GM04504 (cell line): ENCODE measurements at places on chromosomes 2 and 18.

DNA sequence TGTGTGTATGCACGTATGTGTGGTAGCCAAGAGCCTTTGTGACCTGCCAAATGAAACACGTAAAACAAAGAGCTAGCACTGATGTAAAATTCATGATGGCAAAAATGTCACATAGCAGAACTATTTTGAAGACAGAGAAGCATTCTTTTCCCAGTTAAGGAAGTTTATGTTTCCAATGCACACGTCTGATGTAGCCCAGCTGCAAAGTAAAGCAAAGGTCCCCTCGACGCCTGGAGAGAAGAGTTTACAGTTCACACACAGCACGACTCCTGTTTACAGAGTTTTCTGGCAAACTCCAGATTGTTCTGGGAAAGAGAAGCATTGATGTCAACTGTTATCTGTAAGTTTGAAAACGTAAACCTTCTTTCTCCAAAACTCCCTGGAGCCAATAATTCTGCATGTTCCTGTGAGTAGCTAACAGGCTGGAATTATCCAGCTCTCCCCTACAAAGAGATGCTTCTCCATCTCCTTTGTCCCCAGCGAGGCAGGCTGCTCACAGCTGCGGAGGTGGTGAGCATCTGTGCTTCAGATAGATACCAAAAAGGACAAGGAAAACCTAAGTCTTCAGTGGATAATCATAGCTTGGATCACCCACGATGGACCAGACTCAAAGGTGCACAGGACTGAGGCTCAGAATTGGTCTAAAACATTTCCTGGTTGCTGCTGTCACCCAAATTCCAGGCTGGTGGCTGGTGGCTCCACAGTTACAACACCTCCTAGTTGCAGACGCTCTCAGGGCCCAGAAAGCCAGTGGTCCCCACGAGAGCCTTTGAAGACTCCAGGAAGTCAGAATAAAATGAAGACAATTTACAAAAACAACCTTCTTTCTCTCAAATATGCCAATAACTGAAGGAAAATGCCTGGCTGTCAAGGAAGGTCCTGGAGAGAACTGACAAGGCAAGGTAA lies 87.4 kb downstream of the COL6A3 start:
- no peak for DNase-seq

DNA sequence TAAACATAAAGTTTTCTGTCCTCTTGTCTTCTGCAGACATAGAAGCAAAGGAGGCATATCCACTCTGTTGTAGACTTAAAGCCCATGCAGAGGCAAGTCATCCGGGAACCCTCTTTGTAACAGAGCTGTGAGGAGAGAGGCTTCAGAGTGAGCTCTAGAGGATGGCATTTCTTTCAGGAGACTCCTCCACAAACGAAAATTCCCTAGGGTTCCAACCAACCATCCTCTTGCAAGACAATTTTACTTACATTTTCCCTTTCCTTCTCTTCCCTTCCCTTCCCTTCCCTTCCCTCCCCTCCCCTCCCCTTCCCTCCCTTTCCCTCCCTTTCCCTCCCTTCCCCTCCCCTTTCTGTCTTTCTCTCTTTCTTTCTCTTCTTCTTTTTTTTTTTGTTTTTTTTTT lies 446.3 kb upstream of the MAP2 start:
- DNase-seq, result no peak

GRCh38 chr2:45802499-45803138 lies 151.1 kb downstream of the PRKCE start:
- DNase-seq, result no peak

- no peak for DNase-seq
These were observed 108.4 kb upstream of the SNTG2 start for GRCh38 chr2:842151-842803.

- DNase-seq, result no peak
These were observed 9.9 kb downstream of the SH2D6 start for GRCh38 chr2:85428343-85428881.

DNA sequence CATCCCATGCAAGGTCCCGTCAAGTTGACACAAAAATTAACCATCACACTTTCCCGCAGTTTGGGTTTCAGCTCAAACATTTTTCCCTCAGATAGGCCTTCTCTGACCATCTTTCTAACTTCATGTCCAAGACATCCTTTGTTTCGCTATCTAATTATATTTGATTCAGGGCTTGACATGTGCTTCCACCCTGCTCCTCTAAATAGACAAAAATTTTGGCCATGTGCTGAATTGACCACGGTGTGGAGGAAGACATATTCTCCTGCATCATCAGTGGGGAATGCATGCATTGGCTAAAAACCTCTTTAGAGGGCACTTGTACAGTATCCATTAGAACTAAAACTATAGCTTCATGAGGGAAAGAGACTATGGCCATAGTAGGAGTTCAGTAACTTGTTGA lies 81.2 kb downstream of the PLCL1 start:
- no peak for DNase-seq

GRCh38 chr2:101775636-101776035 lies 78.1 kb downstream of the MAP4K4 start:
- no peak for DNase-seq

- DNase-seq, result no peak
These were observed 327.4 kb upstream of the HS6ST1 start for GRCh38 chr2:128646091-128646490.

DNA sequence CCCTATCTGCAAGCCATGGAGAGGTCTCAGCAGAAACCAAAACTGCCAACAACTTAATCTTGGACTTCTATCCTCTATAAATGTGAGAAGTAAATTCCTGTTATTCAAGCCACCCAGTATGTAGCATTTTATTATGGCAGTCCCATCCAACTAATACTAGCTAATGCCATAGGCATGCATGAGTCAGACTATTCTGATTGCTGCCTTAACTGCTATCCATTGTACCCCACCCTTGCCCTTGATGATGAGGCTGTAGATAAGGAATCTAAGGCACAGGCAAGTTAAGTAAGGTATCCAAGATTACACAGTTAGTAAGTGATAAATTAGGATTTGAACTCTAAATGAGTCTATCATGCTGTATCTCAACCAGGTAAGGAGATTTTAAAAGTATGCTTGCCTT lies 223.0 kb downstream of the UBE2E3 start:
- DNase-seq, result peak; percentile 55

GRCh38 chr2:28364610-28365009 lies 28.0 kb upstream of the FOSL2 start:
- DNase-seq, result no peak

DNA sequence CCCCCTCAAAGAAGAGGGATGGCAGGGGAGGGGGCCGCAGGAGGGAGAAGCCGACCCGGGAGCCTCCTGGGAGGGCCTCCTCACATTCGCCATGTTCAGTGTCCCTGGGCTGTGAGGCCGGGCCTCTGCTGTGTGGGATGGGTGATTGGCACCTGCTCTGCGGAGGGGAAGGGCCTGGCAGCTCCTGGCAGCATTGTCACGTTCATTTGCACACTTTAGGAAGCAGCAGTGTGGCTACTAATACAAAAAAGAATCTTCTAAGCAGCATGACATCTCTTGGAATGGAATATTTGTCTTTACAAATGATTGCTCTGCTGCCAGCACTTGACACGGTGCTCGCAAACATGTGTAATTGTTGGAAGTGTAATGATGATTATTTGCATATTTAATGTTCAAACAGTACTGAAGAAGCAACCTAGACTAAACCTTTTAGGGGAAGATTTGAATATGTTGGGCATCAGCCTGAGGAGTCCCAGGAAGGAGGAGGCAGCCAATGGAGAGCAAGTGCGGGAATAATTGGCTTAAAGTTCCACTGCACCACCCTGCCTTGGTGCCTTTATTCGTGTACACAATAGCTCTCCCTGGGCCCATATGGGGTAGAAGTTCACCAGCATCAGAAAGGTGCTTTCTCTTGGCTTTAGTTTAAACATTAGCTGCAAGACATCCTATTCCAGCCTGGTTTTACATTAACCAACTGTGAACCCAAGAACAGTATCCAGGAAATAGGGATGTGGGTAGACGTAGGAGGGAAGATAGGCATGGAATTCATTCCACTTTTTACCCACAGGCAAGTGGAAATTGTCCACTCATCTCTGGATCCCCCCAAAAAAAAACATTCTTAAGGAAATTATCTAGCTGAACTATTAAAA lies 404.9 kb downstream of the TMEM182 start:
- no peak for DNase-seq

GRCh38 chr2:64220265-64220664 lies 76.0 kb upstream of the PELI1 start:
- no peak for DNase-seq

- DNase-seq, result peak; percentile 29
These were observed 10.3 kb upstream of the CXXC1 start for GRCh38 chr18:50297621-50298442.

- DNase-seq, result peak; percentile 95
These were observed 105.5 kb downstream of the COLEC12 start for GRCh38 chr18:394987-395362.

DNA sequence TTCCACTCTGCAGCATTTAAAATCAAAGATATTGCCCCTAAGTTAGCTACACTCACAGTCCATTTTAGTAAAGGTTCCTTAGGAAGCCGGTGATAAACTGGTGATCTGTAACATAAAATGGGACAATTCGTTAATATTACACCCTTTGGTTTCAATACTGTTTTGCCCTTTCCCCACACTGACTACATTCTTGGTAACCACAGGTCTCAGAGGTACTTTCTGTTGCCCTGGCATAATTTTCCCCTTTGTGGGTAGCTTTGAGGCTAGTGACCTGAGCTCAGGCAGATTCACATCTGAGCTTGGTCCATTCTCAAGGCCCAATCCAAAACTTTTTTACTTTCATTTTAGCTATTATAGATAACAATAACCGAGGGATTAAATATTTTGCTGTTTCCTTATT lies 32.9 kb upstream of the CSRNP3 start:
- no peak for DNase-seq

GRCh38 chr2:204585930-204586329 lies 40.7 kb downstream of the PARD3B start:
- DNase-seq, result no peak

GRCh38 chr2:224556381-224556780 lies 28.8 kb downstream of the CUL3 start:
- DNase-seq, result no peak

- no peak for DNase-seq
These were observed 64.1 kb downstream of the TAF4B start for GRCh38 chr18:26290385-26290784.

DNA sequence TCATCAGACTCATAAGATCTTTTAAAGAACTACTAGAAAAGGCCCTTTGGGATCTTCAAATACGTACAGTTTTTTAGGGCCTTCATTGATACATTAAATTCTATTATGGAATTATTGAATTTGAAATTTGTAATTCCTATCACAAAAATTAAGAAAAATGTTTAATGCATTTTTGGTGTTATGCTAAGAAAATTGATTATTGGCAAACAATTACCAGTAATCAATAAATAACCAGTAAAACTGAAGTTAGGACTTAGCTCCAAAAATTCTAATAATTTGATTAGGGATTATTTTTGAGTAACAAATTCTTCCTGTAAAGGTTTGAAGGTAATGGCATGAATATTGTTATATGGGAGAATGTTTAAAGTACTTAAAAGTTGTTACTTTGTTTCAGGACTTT lies 119.3 kb downstream of the UBR3 start:
- no peak for DNase-seq

- DNase-seq, result no peak
These were observed 277.3 kb upstream of the HDAC4 start for GRCh38 chr2:239678186-239678490.

DNA sequence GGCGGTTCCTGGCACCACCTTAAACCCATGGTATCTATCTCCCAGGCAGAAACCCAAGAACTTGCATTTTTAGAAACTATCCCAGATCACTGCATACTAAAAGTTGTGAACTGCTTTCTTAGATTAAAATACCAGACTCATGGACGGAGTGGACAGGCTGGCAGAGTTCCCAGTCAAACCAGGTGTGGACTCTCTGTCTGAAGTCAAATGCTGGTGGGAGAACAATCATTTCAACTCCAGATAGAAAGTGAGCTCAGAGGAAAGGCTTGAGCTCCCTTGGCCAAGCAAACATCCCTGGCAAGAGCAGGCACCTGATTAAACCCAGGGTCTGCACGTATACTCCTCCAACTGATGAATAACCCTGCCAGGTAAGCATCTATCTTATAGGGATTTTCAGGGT lies 19.5 kb downstream of the NXPH2 start:
- DNase-seq, result no peak

DNA sequence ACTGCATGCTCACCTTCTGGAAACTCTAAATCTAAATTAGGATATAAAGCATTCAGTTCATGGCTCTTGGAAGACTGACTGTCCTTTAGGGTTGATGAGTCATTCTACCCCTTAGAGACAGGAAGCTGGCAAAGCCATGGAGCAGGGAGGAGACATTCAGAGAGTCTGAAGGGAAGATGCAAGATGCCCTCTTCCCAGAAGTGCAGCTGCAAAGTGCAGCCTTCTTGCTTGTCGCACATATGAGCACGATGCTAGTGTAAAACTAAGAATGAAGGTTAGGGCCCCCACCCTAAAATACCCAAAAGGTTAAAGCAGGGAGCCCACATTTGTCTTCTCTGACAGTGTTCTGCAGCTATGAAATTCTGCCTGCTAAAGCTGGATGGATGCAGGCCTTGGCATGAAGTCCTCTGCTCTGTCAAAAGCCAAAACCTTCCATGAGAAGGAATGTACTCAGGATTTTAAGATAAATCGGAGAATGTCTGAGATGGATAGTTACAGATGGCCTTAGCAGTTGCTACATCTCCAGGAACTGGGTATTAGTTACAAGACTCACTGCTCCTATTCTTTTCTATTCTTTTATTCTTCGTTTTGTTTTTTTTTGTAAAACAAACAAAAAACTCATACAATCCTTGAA lies 89.7 kb downstream of the POLE4 start:
- peak; percentile 61 for DNase-seq

- DNase-seq, result no peak
These were observed 150.3 kb downstream of the SMAD7 start for GRCh38 chr18:48800466-48800865.

- DNase-seq, result no peak
These were observed 51.7 kb downstream of the MYO5B start for GRCh38 chr18:50143294-50143693.

DNA sequence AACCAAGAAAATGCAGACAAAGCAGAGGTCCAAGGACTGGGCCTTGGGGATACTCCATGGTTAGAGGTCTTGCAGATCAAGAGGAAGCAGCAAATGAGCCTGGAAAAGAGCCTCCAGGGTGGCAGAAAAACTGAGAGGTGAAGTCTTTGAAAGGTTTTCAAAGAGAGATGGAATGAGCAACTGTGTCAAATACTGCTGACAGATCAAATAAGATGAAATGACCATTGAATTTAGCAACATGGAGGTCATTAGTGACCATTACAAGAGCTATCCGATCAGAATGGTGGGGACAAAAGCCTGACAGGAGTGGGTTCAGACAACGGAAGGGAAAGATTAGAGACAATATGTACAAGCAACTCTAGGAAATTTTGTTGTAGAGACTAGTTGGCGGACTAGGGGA lies 1.5 kb downstream of the CLHC1 start:
- no peak for DNase-seq

DNA sequence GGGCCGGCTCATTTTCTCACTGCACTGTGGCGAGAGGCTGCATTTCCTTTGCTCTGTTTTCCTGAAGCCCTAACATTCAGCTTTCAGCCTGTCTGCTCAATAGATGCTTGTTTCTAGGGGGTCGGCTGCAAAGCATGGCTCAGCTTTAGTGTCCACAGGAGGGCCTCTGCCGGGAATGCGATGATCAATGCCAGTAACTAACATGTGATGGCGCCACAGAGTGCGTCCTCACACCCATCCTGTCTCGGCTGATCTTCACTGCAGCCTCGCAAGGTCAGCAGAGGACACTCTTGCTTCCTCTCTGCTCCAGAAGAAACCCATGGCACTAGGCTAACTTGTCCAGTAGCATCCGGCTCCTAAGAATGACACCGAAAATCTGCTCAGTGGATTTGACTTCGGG lies 156.4 kb upstream of the PXDN start:
- DNase-seq, result no peak
